ENCODE measurements at places on chromosomes 2 and 18.

DNA sequence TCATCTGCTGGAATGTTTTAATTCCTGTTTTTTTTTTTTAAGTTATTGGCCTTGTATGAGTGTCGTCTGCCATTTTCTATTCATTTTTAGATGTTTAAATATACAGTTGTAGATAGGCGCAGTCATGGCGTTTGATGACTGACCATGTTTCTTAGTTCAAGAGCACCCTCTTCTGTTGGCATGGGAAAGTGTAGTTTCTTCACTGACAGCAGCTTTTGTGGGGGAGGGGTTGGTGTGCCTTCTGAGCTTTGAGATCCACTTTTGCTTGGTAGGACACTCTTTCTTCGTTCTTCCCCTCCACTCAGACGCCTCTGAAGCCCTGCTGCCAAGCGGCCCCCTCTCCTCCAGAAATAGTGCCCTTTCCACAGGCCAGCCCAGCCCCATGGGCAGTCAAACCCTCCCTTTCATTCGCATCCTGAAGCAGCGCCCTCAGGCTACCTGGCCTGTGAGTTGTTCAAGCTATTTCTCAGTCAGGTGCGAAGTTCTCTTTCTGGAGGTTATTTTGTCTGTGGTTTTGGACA lies 492.0 kb downstream of the TNS1 start:
- DNase-seq, result peak; percentile 81

- DNase-seq, result no peak
Measured at GRCh38 chr2:174112073-174112472, 136.3 kb downstream of the OLA1 start.

GRCh38 chr18:55220523-55220922 lies 261.3 kb upstream of the CCDC68 start:
- no peak for DNase-seq

DNA sequence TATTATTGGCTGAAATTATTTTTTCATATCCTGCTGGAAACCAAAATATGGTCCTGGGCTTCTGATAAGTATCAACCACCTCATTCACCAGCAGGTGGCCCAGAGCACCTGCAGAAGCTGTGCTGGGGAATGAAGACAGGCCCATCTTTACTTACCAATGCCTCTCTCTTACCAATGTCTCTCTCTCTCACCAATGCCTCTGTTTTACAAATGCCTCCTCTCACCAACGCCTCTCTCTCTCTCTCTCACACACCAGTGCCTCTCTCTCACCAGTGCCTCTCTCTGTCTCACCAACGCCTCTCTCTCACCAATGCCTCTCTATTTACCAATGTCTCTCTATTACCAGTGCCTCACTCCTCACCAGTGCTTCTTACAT lies 2.3 kb upstream of the MAL start:
- DNase-seq, result no peak

GRCh38 chr2:27889774-27890145 lies 427 bp downstream of the RBKS start:
- no peak for DNase-seq

GRCh38 chr18:2932247-2933181 lies 80.4 kb downstream of the LPIN2 start:
- DNase-seq, result peak; percentile 50

GRCh38 chr2:223889229-223889628 lies 51.8 kb upstream of the AP1S3 start:
- no peak for DNase-seq

- peak; percentile 70 for DNase-seq
Measured at GRCh38 chr2:196482119-196483065, 157.1 kb upstream of the CCDC150 start.

GRCh38 chr2:134202371-134202770 lies 51.5 kb upstream of the MGAT5 start:
- no peak for DNase-seq

GRCh38 chr2:220188031-220188430 lies 560.6 kb downstream of the SLC4A3 start:
- peak; percentile 57 for DNase-seq

- peak; percentile 28 for DNase-seq
Measured at GRCh38 chr2:227871375-227871791, at the start of gene DAW1. Gene DAW1, plus strand, starts transcription at chr2:227871631. Its CDS starts 59 bp downstream, at chr2:227871690.

DNA sequence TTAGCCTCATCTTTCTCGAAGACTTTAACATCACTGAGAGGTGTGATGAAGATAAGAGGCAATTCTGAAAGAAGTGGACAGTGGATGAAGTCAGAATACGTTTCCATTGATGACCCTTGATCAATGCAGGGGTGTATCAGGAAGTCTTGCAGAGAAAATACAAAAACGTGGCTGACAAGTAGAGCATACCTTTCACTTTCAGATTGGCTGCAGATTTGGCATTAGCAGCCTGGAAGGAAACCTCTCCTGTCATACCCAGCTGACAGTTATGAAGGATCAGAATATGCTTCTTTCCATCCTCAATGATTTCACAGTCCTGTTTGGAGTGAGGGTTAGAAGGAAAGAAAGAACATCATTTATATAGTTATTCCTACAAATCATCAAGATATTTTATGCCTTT lies 152.5 kb downstream of the PLEKHA3 start:
- DNase-seq, result no peak

- DNase-seq, result no peak
Measured at GRCh38 chr2:158131919-158132566, 30.4 kb downstream of the UPP2 start.

GRCh38 chr18:8742387-8743361 lies 37.3 kb downstream of the MTCL1 start:
- no peak for DNase-seq

DNA sequence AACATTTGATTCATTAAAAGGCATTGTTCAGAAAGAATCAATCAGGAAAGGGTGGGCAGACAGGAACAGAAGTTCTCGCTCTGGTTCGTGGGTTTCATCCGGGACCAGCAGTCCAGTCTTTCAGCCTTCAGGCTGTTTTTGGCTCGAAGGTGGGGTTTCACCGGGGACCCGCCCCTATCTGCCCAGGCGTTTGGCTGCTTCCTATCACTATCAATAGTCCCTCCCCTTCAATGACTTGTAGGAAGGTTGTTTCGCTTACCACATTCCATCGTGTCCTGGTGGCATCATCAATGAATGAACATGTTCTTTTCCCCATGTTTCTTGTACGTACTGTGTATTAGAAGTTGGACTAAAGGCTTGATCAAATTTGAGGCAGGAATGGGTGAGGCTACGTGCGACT lies 130.3 kb downstream of the NEDD4L start:
- no peak for DNase-seq

Measured in HCEC 1CT (cell line).